ENCODE measurements at places on chromosomes 2 and 18.

GRCh38 chr2:138537170-138537915 lies 35.8 kb downstream of the SPOPL start:
- no peak for DNase-seq

- no peak for DNase-seq
Observed at GRCh38 chr2:234570476-234570875, 73.6 kb upstream of the ARL4C start.

DNA sequence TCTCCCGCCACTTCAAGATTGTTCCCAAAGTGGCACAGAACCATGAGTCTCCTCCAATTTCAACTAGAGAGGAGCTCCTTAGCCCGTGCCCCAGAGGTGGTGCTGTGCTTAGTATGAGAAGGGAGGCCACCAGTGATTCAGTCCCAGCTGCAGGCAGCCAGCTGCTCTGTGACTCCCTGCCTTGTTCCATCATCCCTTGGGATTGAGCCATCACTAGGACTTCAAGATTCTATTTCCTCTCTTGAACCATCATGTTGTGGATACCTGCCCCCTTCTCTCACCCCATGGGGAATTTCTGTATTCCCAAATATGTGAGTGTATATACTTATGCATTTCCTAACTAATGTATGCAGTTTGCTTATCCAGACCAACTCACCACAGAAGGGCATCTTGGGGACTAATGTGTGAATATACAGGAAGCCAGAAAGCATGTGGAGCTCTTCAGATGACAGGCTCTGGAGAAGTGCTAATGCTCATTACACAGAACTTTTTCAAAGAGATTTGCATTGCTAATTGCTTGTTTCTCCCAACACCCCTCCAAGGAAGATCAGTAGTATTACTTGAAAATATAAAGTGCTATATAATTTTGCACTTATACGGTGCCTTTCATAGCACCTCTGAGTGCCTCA lies 111.0 kb upstream of the MAP3K20 start:
- DNase-seq: no peak

DNA sequence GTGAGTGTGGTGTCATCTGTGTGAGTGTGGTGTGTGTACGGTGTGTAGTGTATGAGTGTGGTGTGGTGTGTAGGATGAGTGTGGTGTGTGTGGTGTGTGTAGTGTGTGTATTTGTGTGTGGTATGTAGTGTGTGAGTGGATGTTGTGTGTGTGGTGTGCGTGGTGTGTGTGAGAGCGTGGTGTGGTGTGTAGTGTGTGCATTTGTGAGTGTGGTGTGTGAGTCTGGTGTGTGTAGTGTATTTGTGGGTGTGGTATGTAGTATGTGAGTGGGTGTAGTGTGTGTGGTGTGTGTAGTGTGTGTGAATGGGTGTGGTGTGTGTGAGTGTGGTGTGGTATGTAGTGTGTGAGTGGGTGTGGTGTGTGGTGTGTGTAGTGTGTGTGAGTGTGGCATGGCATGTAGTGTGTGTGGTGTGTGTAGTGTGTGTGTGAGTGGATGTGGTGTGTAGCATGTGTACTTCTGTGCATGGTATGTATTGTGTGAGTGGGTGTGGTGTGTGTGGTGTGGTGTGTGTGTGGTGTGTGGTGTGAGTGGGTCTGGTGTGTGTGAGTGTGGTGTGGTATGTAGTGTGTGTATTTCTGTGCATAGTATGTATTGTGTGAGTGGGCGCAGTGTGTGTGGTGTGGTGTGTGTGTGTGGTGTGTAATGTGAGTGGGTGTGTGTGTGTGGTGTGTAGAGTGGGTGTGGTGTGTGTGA lies 227.8 kb downstream of the BCL2 start:
- no peak for DNase-seq

- no peak for DNase-seq
Observed at GRCh38 chr18:23380817-23381216, 72.3 kb upstream of the RIOK3 start.

DNA sequence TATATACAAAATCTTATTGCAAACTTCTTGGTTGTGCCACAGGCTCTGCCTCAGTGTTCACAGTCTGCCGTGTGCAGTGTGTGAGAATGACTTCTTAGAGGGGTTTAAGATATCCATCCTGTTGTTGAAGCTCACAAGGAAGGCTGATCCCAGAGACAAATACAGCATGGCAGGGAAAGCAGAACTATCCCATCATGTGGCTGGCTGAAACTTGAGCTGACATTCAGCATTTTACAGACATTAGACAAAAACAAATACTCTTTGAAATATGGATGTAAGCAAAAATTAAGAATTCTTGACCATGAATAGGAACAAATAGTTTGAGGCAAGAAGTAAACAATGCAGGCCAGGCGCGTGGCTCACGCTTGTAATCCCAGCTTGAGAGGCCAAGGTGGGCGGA lies 12.9 kb upstream of the PUM2 start:
- no peak for DNase-seq
